ENCODE measurements at places on chromosomes 6 and 20.

GRCh38 chr6:43412541-43412940 lies 14.8 kb upstream of the ABCC10 start:
- no peak for DNase-seq

DNA sequence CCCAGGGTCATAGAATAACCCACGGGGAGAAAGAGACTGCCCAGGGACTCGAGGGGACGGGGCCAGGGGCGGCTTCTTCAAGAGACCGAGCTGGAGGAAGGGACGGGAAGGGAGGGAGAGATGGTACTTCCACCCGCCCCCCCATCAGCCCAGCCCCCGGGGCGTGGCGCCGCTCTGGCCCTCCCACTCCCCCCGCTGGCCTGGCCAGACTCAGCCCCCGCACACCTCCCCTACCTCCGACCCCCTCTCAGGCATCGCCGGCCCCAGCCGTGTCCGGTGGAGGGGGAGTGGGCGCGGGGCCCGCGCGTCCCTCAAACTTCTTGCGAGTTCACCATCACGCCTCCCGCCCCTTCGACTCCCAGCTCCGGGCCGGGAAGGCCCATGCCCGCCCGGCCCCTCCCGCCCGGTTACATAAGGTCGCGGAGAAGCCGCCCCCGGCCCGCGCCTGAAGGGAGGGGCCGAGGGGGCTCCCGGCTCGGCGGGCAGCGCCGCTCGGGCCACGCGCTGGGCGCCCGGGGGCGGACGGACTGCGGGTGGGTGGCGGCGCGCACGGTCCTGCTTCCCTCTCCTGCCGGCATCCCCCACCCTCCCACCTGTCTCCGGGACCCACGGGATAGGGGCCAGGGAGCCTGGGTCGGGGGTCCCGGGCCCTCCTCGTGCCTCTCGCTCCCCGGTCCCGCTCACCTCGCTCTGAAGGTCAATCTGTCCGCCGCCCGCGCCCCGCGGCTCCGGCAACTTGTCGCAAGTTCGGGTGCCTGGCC lies 562 bp downstream of the TFEB start:
- DNase-seq, result peak; percentile 79

DNA sequence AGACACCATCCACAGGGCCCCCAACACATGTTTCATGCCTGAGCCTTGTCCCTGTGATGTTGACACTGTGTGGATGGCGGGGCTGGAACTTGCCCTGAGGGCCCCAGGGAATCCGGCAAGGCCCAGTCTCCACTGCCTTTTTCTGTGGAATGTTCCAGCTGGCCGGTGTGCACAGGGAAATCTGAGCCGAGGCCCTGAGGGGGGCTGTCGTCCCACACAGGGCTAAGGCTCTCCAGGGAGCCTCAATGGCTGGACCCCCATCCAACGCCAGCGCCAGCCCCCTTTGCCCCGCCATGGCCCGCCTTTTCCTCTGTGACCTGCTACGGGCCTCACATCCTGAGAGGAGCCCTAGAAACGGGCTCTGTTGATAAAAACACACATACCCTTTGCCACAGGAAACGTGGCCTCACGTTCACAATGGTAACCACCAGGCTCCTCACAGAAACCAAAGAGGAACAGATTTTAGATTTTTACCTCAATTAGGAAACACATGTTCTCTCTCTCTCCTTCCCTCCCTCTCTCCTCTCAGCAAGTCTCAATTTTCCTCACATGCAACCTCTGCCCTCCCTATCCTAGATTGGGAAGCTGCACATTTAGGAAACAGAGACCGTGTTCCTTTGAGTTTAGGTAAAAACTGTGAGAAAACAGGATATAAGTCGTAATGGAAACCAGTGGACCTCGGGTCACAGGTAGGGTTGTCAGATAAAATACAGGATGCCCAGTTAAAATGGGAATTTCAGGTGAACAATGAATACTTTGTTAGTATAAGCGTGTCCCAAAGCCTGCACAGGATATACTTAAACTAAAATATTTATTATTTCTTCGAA lies 13.7 kb upstream of the ZNF831 start:
- peak; percentile 31 for DNase-seq

- no peak for DNase-seq
Observed at GRCh38 chr20:16438100-16438499, 135.1 kb downstream of the KIF16B start.

DNA sequence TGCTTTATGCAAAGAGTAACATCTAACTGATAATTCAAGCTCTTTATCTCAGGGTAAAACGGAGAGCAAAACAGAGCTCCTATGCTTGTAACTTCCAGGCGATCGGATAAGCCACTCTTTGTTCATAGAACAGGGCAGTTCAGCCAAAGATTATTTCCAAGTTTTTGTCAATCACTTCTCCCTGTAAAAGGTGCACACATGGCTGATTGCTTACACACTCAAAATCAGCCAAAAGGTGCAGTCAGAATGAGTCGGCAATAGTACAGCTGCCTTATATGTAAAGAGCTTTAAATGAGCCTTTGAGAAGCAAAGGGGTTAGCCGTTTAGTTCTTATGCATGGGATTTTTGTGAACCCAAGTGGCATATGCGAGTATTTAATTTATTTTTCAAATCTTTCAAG lies 449.6 kb upstream of the POU3F2 start:
- DNase-seq, result no peak
